ENCODE measurements at places on chromosomes 3 and 15.

DNA sequence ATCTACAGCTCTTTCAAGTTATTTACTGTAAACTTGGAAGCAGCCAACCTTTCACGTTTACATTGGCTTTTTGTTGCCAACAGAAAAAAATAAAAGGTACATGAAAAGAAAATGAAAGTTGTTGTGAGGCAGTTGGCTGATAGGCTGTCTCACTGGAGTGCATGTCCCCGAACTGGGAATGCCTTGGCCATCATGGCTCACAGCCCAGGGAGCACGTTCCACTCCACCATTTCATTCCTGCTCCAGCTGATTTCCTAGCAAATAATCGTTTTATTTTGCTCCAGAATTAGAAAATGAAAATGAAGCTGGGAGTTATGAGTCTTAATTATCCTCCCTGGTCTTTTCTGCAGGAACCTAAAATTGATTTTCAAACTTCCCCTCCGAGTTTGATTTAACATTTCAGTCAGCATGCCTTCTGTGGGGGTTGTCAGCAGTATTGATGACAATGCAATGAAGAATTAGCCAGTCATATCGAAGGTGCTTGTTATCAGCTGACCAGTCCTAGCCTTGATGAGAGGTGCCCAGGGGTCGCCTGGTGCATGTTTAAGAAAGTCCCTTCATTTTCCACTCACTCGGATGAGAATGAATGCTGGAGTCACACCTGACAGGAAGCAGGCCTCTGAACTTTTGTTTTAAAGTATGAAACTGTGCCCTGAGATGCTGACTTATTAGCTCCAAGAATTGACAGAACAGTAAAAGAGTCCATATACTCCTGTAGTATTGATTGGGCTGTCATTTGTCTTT is 293.7 kb upstream of the TRIM42 start:
- DNase-seq, result peak; percentile 7

DNA sequence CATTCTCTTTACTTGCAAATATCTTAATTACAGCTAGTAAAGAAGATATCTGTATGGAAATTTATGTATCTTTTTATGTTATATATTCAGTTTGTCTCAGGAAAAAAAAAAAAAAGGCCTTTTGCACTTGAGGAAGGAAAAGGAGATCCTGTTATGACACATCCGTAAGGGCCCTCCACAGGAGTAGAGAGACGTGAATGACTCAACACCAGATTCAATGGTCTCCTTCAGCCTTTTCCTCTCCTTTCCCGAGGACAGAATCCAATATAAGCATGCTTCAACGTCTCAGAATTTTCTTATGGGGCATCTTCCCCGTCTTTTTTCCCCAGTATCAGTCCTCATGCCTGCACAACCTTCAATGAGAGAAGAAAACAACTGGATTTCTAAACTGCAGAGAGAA is 340.3 kb downstream of the NTRK3 start:
- no peak for DNase-seq

DNA sequence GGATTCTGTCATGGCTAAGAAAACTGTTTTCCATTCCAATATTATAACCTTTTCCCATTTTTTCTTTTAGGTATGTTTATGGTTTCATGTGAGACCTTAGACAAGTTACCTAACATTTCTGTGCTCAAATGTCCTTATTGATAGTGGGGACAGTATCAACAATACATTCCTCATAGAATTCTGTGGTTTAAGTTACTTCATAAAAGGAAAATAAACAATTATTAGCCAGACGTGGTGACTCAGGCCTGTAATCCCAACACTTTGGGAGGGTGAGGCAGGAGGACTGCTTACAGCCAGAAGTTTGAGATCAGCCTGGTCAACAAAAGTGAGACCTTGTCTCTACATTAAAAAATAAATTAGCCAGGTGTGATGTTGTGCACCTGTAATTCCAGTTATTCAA is 436.8 kb upstream of the CNTN4 start:
- DNase-seq, result no peak

DNA sequence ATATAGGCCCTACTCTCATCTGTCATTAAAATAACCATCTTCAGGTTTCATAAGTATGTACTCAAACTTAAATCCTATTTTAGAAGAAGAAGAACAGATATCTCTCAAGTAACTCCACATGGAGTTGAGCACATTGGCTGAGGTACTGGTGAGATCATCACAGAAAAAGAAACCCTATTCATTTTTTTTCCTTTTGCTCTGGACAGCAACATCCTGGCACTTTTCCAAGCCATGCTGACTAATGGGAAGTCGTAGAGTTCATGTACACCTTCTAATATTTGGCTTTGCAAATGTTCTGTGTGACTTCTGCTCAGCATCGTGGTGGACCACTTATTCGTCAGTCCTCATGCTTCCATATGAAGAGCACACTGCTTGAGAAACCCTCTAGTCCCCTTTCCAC is 336.0 kb upstream of the KCNH8 start:
- peak; percentile 57 for DNase-seq

- no peak for DNase-seq
These were observed 53.8 kb upstream of the SENP5 start for GRCh38 chr3:196813903-196814302.

DNA sequence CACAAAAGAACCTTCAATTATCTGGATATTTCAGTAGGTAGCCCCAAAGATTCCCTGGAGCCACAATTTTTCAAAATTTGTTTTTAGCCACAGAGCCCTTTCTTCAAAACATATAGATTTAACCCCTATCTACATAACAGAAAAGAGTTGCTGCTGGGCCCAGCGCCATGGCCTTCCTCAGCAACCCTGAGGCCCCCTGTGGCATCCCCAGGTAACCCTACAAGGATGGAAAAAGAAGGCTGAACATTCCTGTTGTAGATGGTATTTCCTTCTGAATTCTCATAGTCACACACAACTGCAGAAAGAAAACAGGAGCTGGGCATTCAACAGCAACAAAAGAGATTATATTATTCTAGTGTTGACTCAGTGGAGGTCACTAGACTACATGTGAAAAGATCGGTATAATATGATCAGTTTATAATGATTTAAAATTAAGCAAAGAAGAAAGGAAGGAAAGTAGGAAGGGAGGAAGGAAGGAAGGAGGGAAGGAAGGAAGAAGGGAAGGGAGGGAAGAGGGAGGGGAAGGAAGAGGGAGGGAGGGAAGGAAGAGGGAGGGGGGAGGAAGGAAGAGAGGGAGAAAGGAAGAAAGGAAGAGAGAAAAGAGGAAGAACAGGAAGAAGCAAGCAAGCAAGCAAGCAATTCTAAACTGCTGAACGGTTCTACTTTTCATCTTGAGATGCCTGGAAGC is 342.5 kb upstream of the NR2F2 start:
- DNase-seq, result no peak

- no peak for DNase-seq
These were observed 103.9 kb downstream of the MME start for GRCh38 chr3:155184011-155184410.

DNA sequence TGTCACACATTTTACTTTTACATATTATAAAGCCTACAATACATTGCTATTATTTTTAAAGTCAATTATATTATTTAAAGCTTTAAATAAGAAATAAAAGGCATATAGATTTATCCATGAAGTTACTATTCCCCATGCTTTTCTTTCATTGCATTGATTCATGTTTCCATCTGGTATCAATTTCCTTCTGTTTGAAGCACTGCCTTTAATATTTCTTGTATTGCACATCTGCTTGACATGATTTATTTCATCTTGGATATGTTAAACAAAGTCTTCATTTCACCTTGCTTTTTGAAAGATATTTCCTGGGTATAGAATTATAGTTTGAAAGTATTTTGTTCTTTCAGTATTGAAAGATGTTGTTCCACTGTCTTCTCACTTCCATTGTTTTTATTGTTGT is 174.3 kb upstream of the MBNL1 start:
- DNase-seq, result no peak

DNA sequence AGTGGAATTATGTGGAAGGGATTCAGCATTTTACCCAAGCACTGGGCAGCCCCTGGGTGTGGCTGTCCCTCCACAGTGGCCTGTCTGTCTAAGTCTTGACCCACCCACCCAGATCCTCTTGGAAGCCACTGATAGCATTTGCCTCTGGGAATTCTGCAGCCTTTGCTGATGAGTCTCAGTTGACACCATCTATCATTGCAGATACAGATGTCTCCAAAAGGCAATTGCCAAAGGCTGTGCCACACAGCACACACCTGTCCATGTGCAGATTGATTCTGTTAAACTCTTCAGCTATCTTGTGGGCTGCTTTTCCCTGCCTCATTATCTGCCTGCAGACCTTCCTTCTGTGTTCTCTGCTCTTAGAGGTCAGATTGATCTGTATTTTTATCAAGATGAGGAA is 18.1 kb downstream of the CX3CR1 start:
- DNase-seq, result no peak

- no peak for DNase-seq
These were observed 15.7 kb upstream of the TBC1D23 start for GRCh38 chr3:100245136-100245535.

DNA sequence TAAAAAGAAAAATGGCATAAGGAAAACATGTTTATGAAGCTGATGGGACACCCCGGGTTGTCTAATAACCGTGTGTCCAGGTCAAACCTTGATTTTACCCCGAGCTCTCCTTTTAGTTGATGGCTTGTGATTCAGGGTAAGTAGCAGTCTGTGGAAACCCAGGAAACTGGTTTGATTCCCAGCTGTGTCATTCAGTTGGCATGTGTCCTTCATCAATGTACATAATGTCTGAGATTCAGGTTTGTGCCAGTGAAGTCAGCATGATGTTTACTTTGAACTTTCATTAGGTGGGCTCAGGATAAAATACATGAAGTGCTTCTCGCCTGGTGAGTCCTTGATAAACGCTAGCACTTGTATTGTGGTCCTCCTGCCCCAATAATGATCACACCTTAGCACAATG is 4.3 kb upstream of the COPG1 start:
- DNase-seq, result no peak

- no peak for DNase-seq
These were observed 39.2 kb upstream of the POLR2M start for GRCh38 chr15:57667171-57667849.

DNA sequence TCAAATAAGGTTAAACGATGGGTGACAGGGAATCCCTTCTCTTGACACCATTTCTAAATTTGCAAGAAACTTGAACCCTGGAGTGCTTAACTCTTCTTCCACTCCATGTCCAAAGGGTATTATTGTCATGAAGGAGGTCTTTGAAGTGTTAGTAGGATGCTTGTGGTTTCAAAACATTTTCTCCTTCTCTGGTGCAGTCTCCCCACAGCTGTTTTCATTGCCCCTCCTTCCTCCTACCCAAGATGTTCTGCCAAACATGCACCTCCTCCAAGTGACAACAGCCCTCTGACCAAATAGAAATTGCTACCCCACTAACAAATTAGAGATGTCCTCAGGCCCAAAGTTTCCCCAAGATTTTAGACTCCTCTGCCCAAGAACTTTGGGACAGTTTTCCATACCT is 151.4 kb downstream of the POLR2M start:
- no peak for DNase-seq

GRCh38 chr3:56303487-56303886 is 164.8 kb downstream of the ERC2 start:
- DNase-seq, result no peak

DNA sequence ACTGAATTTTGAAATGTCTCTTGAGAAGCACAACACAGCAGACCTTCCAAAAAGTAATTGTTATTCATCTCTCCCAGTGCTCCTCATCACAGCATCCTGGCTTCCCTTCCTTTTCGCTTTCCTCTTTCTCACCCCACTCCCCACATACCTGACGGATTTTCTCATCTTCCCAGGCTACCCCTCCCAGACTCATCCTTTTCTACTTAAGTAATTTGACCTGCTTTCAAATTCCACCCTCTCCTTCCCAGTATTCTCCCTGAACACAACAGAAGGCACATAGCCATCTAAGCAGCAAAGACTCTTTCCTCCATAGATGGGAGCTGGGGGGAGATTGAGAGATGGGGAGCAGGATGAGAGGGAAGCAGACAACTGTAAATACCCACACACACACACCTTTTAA is 187.1 kb upstream of the STT3B start:
- no peak for DNase-seq

DNA sequence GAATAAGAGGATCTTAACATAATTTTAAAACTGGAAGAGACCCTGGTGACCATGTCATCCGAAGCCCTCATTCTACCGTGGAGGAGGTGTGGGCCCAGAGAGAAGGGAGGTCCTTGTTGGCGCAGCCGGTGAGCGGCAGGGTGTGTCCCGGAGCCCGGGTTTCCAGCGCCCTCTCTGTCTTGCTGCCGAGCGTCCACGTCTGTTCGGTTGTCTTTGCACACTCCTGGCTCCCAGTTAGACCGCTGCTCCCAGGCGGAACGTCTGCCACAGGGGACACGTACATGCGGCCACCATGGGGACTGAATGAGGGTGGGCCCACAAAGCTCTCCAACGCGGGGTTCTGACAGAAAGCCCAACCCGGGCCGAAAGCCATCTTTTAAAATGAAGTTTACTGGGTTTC is 6.6 kb upstream of the MUC4 start:
- DNase-seq, result no peak

- DNase-seq, result no peak
These were observed 20.5 kb downstream of the TM4SF4 start for GRCh38 chr3:149494759-149495580.
